ENCODE measurements at places on chromosomes 2 and 18. TPM values are rescaled to one million over a fixed set of nuclear protein-coding genes. Genes with fewer than 3 reads are reported as not detected.

DNA sequence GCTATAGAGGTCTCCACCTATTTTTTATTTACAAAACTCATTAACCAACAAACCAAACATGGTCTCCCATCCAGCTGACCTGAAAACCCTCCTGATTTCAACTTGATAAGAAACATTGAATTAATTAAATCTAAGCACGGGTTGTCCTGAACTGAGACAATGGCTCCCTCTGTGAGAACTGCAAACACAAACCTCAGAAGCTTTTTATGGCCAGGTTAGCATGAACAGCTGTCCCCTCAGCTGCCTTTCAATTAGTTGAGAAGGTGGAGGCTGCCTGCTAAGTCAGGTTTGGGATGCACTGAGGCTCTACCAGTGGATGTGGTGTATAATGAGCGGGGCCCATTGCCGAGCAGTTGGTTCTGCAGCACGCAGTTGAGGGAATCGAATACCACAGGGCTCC lies 258.5 kb upstream of the DDX18 start:
- no peak overlapping the region for H3K4me3 ChIP-seq
- no peaks in the 10 kb centered on the region for H3K4me1 ChIP-seq
- no peaks in the 10 kb centered on the region for H3K27me3 ChIP-seq
- no peak overlapping the region for H3K27ac ChIP-seq

DNA sequence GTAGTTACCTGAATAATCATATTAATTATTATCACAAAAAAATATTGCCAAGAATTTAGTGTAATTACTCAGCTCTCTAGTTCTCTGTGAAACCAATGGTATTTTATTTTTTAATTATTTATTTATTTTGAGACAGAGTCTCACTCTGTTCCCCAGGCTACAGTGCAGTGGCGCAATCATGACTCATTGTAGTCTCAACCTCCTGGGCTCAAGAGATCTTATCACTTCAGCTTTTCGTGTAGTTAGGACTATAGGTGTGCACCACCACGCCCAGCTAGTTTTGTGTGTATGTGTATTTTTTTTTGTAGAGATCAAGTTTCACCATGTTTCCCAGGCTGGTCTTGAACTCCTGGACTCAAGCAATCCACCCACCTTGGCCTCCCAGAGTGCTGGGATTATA lies 440.4 kb upstream of the CDH20 start:
- H3K4me1 ChIP-seq = no peaks in the 10 kb centered on the region
- H3K27ac ChIP-seq = no peak overlapping the region
- no peak overlapping the region for H3K4me3 ChIP-seq
- H3K36me3 ChIP-seq = no peaks in the 10 kb centered on the region

ITGA4 gene
- 1.6 TPM for total RNA-seq

DNA sequence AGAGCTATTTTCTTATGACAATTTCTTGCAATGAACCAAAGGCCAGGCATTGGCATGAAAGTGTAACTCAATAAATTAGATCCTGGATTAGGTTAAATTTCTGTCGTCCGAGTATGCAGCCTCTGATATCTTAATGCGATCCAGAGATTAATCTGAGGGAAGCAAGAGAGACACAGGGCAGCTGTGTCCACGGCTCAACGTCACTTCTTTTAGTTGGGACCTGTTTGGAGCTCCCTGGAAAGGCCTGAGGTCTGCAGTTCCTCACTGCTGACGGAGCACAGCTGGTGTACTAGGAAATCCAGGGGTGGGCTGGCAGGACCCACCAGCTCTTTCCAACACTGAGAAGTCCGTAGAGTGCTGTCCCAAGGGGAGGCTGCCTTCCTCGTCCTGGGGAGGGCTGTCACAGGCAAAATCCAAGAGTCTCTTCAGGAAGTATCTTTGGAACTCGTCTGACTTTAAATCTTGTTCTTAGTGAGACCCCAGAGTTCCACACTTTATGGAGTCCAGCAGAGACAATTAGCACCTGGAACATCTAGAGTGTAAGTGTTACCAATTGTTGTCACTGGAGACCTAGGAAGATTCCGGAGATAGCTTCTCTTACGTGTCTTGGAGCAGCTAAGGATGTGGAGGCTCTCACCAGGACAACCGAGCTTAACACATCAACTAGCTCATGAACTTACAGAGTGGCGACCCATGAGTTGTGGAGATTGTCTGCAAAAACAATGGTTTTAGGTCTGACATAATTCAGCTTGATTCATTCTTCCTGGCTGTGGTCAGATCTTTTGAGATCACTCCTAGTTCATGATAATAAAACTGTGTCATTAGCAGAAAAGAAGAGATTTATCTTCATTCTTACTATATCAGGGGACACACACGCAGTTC lies 173.7 kb downstream of the ACKR3 start:
- no peak overlapping the region for H3K27ac ChIP-seq
- DNase-seq = no peak

DNA sequence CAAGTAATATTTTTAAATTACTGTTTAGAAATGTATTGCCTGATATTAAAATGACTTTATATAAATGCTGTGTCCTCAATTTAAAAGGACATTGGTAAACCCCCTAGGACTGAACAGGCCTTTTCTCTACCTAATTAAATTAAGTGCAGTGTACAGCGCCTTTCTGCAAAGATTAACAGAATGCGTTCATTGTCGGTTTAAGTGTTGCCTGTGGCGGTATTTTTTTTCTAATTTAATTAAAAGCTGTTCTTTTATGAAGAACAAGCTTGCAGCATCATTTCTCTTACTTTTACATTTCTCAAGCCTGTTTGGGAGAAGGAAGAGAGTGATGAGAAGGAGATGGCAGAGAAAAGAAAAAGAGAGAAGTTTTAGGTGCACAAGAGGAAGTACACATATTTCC lies 344.9 kb downstream of the CPS1 start:
- DNase-seq = no peak
- no peak overlapping the region for H3K4me3 ChIP-seq
- H3K4me1 ChIP-seq = no peaks in the 10 kb centered on the region
- no peaks in the 10 kb centered on the region for H3K27me3 ChIP-seq
- H3K36me3 ChIP-seq = no peaks in the 10 kb centered on the region

DNA sequence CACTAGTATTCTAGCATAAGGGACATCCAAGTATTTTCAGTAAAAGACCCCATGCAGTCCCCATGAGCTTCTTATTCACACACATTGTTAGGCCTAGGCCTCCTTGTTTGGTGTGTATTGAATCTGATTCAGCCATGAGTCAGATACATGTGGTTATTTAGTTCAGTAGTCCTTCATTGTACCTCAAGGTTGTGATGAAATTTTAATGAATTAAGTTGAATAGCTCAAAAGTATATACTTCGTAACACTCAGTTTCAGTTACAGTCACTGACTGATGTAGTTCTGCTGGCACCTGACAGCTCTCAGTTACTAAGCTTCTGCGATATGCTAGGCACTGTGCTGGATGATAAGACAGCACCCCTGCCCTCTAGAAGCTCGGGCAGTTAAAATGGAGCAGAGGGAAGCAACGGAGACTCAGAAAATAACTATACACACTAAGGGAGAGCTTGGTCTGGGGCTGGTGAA lies 86.4 kb downstream of the XRCC5 start:
- no peaks in the 10 kb centered on the region for H3K4me1 ChIP-seq
- no peak for DNase-seq
- H3K36me3 ChIP-seq = peaks cover 21% of the 10 kb centered on the region
- H3K27me3 ChIP-seq = no peaks in the 10 kb centered on the region
- no peak overlapping the region for H3K4me3 ChIP-seq

ZNF385B gene
- 18.1 TPM for total RNA-seq

DNA sequence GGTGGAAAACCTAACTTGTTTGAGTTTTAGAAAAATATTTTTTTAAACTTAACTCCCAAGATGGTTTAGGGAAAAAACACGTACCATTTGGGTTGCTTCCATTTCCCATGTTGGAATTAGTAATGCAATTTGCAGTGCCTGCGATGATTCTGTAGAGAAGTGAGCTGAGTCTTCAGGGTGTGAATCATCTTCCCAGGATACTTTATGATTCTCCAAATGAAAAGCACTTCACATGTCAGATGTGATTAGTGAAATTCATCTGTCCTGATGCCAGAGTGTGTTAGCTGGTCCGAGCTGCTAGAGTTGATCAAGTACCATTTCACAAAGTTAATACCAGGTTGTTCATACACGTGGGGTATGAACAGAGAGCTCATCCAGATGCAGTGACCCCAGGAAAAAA lies 59.1 kb downstream of the ACOXL start:
- no peak overlapping the region for H3K27ac ChIP-seq
- H3K36me3 ChIP-seq = no peaks in the 10 kb centered on the region
- H3K27me3 ChIP-seq = no peaks in the 10 kb centered on the region
- DNase-seq = no peak

DNA sequence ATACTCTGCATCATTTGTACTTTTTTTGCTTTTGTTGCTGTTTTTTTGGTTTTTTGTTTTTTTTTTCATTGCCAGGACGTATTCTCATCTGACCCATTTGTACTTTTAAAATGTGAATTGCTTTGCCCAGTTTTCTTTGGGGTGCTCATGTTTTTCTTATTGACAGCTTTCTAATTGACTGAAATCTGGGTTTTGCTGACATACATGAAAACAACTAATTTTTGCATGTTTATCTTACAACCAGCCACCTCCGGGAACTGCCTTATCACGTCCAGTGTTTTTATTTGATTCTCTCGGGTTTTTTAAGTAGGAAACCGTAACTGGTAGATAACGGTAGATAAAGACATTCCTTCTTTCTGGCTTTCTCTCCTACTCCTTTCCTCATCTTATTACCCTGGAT lies 38.6 kb downstream of the SNORC start:
- no peak overlapping the region for H3K4me3 ChIP-seq
- H3K27ac ChIP-seq = no peak overlapping the region
- H3K36me3 ChIP-seq = no peaks in the 10 kb centered on the region

DNA sequence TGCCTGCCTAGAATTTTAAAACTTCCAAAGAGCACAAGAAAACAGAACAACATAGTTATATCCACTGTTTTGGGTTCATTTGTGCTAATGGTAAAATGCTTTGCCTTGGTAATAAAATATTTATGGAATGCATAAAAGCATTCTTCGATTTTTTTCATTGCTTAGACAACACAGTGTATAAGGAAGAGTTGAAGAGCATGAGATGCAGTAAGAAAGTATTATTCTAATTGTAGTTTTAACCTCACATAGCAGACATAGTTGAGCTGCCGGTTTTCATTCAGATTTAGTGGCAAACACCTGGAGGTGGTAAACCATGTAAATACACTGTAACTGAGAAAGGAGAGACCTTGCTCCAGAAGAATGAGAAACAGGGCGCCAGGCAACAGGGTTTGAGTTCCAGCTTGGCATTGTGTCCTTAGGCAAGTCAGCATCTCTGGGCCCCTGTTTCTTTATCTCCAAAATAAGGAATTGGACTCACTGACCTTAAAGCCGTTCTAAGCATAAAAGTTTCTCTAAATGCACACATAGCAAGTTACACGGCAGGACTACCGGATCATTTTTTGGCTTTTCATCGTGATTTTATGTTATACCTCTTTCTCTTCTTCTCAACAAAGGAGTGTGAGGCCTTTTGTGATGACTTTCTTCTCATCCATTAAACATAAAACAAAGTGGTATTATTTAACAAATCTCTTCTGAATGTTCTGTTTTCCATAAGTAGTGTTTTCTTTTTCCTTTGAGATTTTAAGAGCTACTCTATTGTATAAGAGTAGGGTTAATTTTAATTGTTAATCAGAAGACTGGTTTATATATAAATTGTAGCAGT lies 7.9 kb downstream of the UGP2 start:
- no peaks in the 10 kb centered on the region for H3K27me3 ChIP-seq
- peaks cover 93% of the 10 kb centered on the region for H3K4me1 ChIP-seq
- H3K27ac ChIP-seq = peak overlapping the region; percentile 47
- no peaks in the 10 kb centered on the region for H3K36me3 ChIP-seq
- DNase-seq = no peak

DNA sequence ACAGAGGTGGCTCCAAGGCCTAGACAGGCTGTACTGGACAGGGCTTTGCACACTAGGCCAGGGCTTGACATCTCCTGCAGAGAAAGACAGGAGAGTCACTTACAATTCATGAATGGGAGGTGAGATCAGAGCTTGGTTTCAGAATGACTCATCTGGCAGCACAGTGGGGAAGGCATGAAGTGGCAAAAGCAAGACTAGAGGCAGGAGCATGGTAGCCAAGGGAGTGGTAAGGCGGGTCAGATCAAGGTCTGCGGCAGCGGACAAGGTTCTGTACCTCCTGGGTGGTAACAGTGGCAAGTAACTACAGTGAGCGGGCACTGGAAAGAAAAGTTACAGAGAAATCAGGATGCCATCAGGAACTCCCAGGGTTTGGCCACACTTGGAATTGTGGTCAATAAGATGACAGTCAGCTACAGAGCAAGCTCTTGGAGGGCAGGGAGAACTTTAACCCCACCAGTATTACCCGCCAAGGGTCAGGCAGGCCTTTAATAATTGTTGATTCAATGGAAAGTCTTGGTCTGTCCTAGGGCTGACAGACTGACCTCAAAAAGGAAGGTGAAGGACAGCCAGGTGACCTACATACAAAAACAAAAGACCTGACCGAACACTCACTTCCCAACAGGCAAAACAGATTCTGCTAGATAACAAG lies 5.7 kb downstream of the MCFD2 start:
- H3K36me3 ChIP-seq = peaks cover 16% of the 10 kb centered on the region
- no peak overlapping the region for H3K4me3 ChIP-seq
- DNase-seq = peak; percentile 71
- H3K4me1 ChIP-seq = peaks cover 44% of the 10 kb centered on the region
- H3K27ac ChIP-seq = peak overlapping the region; percentile 72

C2orf66 gene
- not detected for total RNA-seq

- H3K36me3 ChIP-seq = no peaks in the 10 kb centered on the region
- H3K4me3 ChIP-seq = no peak overlapping the region
- H3K27me3 ChIP-seq = peaks cover 3% of the 10 kb centered on the region
- no peak for DNase-seq
- H3K27ac ChIP-seq = no peak overlapping the region
Observed at GRCh38 chr2:19848029-19848750, 53.6 kb downstream of the TTC32 start.

DNA sequence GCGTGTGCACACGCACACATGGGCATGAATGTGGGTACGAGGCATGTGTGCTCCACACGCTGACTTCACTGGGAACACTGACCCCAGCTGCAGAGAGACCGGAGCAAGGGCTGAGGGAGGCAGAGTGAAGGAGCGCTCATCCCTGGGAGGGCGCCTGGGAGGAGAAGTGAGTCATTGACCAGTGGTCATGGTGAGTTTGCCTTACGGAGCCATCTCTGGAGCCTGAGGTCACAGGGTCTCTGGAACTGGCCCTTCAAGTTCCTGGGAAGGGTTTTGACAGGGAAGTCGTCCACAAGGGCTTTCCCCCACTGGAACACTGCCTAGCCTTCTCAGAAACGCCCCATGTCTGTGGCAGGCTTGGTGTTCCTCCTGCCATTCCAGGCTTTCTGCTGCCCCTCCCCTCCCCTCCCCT lies 14.3 kb upstream of the TMEM185B start:
- DNase-seq = no peak
- no peaks in the 10 kb centered on the region for H3K27me3 ChIP-seq
- H3K4me1 ChIP-seq = peaks cover 7% of the 10 kb centered on the region
- H3K27ac ChIP-seq = no peak overlapping the region

DNA sequence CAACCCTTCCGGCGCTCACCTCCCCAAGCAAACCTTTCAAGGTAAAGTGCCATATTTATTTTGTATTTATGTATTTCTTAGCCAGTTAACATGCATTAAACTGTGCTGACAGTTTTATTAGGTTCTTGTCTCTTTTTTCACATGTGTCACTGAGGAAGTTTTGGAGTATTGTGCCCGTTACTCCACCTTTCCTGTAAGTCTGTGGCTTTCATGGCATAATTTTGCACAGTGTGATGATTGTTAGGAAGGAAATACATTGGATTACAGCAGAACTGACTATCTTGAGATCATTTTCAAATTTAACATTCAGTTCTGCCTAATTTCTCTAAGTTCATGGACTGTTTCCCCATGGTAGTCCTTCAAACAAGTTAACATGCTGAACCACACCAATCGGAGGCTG lies 67.7 kb downstream of the COLEC12 start:
- H3K27me3 ChIP-seq = no peaks in the 10 kb centered on the region
- no peak overlapping the region for H3K4me3 ChIP-seq
- H3K36me3 ChIP-seq = no peaks in the 10 kb centered on the region
- no peak for DNase-seq
- H3K4me1 ChIP-seq = no peaks in the 10 kb centered on the region

SERPINB12 gene
- total RNA-seq = not detected
